ENCODE measurements at places on chromosomes 5 and 9. TPM values are rescaled to one million over a fixed set of nuclear protein-coding genes. Genes with fewer than 3 reads are reported as not detected.

GRCh38 chr9:679462-679861 lies 162.0 kb upstream of the DMRT1 start:
- H3K27ac ChIP-seq = no peak overlapping the region
- no peaks in the 10 kb centered on the region for H3K27me3 ChIP-seq
- H3K4me1 ChIP-seq = peaks cover 8% of the 10 kb centered on the region
- DNase-seq = no peak
- no peak overlapping the region for H3K4me3 ChIP-seq
- no peaks in the 10 kb centered on the region for H3K36me3 ChIP-seq

Gene FAXDC2
- 26.0 TPM for total RNA-seq

GRCh38 chr5:102421647-102422046 lies 77.2 kb downstream of the SLCO6A1 start:
- no peaks in the 10 kb centered on the region for H3K4me1 ChIP-seq
- no peaks in the 10 kb centered on the region for H3K27me3 ChIP-seq
- H3K4me3 ChIP-seq = no peak overlapping the region
- DNase-seq = no peak

Gene WNK2
- 29.2 TPM for total RNA-seq

GRCh38 chr5:19770396-19770795 lies 217.6 kb downstream of the CDH18 start:
- H3K4me3 ChIP-seq = no peak overlapping the region

Gene IL9
- total RNA-seq = not detected

Gene MSMP
- total RNA-seq = 0.77 TPM

Gene ANKRD31
- total RNA-seq = 0.59 TPM

DNA sequence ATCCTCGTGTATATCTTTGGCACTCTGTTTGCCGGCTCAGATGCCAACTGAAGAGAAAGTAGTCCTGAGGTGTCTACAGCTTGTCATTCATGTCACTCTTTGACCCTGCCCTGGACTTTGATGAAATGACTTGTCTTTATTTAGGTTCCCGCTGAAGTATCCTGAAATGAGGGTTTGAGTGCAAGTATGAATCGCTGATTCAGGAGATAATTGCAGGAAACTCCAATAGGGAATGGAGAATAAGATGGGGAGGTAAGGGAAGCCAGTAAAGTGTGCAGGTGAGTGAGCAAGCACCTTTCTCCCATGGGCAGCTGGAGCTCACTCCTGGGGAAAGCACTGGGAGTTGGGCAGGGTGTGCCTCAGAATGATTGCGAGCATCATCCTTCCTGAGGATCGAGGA lies 50.3 kb upstream of the ZFR start:
- peaks cover 4% of the 10 kb centered on the region for H3K4me1 ChIP-seq
- no peak for DNase-seq
- H3K36me3 ChIP-seq = no peaks in the 10 kb centered on the region
- H3K27me3 ChIP-seq = no peaks in the 10 kb centered on the region
- H3K27ac ChIP-seq = no peak overlapping the region

GRCh38 chr9:2624051-2624682 lies 2.6 kb downstream of the VLDLR start:
- H3K4me3 ChIP-seq = peak overlapping the region; percentile 82
- peaks cover 13% of the 10 kb centered on the region for H3K4me1 ChIP-seq
- no peak for DNase-seq
- H3K27ac ChIP-seq = no peak overlapping the region
- H3K36me3 ChIP-seq = no peaks in the 10 kb centered on the region

DNA sequence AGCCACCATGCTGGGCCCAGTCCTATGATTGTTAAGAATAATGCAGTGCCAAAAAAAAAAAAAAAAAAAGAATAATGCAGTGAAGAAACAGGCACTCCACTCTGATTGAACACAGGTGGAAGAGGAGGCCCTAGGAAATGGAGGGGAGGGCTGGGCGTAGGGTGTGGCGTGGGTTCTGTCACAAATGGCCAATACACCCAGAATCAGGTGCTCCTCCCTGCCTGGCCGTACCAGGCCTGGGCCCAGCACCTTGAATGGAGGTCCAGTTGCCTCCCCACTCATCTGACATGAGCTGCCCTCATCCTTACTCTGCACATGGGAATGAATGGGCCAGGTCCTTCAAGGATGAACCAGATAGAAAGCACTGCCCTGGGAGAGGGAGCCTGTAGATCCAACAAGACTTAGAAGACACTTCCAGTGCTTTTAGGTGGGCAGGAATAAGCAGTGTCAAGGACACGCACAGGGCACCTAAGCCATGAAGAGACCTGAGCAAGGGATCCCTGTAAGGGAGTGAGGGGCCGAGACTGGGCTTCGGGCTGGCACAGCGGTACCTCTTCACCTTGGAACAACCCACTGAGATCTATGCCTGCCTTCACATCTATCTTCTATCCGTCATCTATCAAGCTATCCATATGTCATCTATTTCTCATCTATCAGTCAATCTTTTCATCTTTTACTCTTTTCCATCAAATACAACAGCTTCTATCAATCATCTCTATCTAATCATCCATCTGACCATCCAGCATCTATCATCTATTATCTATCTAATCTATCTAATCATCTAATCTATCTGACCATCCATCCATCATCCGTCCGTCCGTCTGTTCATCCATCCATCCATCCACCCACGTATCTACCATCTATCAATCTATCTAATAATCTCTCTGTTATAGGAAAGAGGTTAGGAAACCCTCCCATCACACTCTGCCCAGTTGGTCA lies 15.9 kb downstream of the NINJ1 start:
- H3K4me1 ChIP-seq = peaks cover 24% of the 10 kb centered on the region
- no peak for DNase-seq
- H3K4me3 ChIP-seq = no peak overlapping the region
- peaks cover 58% of the 10 kb centered on the region for H3K36me3 ChIP-seq
- no peak overlapping the region for H3K27ac ChIP-seq

DNA sequence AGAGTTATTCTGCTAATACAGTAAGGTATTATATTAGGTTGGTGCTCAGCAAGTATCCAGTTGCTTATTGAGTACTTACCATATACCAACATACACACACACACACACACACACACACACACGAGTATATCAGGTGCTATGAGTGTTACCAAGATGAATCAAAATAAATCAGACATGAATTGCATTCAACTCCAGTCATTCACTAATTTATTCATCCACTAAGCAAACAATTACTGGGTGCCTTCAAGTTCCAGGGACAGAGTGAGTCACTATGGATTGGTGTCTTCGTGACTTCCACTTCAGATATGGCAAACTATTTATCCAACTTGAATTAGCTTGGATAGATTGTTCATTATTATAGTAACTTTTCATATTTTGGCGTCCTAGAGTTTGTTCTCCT lies 140.7 kb upstream of the SLC44A1 start:
- no peak for DNase-seq
- H3K4me1 ChIP-seq = no peaks in the 10 kb centered on the region
- no peak overlapping the region for H3K4me3 ChIP-seq
- no peaks in the 10 kb centered on the region for H3K27me3 ChIP-seq

Gene SNCB
- 47.2 TPM for total RNA-seq

DNA sequence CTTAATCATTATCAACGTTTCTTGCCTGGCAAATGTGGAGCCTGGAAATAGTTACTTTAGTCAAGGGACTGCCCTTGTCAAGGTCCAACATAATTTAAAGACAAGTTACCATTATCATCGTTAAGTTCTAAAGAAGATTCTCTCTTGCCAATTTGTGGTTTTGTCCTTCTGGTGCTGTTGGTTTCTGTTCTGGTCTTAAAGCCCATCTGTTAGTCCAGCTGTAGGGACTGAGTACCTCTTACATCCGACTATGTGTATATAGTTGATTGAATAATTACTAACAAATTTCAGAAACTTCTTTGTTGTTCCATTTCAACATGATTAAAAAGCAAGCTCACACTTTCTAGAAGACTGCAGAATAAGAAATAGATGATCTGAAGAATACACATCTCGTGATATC lies 1854.9 kb downstream of the MAT2B start:
- no peaks in the 10 kb centered on the region for H3K36me3 ChIP-seq
- no peak for DNase-seq
- no peaks in the 10 kb centered on the region for H3K27me3 ChIP-seq

DNA sequence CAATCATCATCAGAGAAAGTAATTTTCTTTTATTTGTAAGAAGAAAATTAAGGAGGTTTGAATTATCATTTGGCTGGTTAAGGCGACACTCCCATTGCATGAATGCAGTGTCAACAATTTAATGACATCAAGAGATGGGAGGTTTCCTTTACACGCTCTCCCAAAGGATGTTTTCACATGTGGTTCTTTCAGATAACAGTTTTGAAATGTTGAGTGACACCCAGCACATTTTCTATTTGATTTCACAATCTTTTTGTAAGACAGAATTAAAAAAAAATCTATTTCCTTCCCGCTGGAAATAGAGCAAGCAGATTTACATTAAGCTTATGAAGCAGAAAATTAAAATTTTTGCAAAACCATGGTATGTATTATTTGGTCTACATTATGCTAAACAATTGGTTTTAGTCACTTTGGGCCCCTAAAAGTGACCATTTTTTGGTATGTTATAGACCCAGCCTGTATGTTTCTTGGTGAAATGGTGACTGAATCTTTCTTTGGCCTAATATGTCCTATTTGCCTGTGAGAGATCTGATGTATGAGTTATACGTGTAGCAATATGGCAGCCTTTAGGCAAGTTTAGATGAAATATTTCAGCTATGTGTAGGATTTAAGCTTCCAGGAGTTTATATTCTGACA lies 18.9 kb upstream of the ANKRD55 start:
- H3K27ac ChIP-seq = no peak overlapping the region
- H3K4me3 ChIP-seq = no peak overlapping the region
- H3K36me3 ChIP-seq = no peaks in the 10 kb centered on the region
- H3K4me1 ChIP-seq = no peaks in the 10 kb centered on the region

GRCh38 chr5:42168091-42168670 lies 243.1 kb downstream of the FBXO4 start:
- H3K36me3 ChIP-seq = no peaks in the 10 kb centered on the region
- H3K4me3 ChIP-seq = no peak overlapping the region
- no peak overlapping the region for H3K27ac ChIP-seq
